Trophoblast cell (in vitro differentiated cells and primary cell): ENCODE measurements at places on chromosomes 2 and 18.

GRCh38 chr2:16179701-16180416 is 239.5 kb downstream of the MYCN start:
- no peak for DNase-seq

DNA sequence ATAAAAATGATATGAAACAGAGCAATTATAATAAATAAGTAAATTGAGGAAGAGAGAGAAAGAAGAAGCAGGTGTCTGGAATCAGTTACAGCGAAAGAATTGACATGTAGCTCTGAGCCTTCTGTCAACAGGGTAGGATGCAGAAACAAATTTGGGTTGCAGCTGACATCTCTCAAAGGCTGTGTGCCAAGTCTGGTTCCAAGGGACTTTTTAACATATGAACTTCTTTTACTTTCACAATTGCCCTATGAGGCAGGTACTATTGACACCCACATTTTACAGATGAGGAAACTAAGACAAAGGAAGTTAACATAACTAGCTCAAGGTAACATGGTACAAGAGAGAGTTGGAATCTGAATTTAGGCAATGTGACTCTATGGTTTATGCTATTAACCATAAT is 260.0 kb downstream of the ASXL3 start:
- DNase-seq: no peak

GRCh38 chr2:136247204-136247950 is 129.4 kb upstream of the CXCR4 start:
- DNase-seq: peak; percentile 27

GRCh38 chr18:27520401-27520800 is 335.3 kb upstream of the CHST9 start:
- no peak for DNase-seq

GRCh38 chr18:50194631-50195532 is at the start of gene MYO5B:
Gene MYO5B (minus strand): TSS chr18:50195147. CDS start chr18:50194793, 354 bp downstream.
- peak; percentile 85 for DNase-seq

- DNase-seq: peak; percentile 36
Observed at GRCh38 chr18:9869715-9870430, 15.9 kb upstream of the TXNDC2 start.

DNA sequence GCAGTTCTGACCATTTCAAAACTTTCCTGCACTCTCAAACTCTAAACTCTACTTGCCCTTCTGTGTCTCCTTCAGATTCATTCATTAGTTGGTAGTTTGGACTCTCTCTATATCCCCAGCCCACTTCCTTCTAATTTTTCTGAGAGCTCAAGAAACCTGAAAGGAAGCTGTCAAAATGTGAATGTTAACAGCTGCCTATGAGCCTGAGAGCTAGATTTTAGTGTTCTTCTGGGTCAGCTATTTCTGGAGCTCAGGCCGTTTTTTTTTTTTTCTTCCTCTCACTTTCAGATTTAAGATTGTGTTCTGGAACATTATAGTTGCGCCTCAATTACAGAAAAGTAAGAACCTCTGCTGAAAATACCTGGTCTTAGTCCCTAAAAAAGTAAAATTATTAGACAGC is 73.1 kb downstream of the RTN4 start:
- DNase-seq: no peak

DNA sequence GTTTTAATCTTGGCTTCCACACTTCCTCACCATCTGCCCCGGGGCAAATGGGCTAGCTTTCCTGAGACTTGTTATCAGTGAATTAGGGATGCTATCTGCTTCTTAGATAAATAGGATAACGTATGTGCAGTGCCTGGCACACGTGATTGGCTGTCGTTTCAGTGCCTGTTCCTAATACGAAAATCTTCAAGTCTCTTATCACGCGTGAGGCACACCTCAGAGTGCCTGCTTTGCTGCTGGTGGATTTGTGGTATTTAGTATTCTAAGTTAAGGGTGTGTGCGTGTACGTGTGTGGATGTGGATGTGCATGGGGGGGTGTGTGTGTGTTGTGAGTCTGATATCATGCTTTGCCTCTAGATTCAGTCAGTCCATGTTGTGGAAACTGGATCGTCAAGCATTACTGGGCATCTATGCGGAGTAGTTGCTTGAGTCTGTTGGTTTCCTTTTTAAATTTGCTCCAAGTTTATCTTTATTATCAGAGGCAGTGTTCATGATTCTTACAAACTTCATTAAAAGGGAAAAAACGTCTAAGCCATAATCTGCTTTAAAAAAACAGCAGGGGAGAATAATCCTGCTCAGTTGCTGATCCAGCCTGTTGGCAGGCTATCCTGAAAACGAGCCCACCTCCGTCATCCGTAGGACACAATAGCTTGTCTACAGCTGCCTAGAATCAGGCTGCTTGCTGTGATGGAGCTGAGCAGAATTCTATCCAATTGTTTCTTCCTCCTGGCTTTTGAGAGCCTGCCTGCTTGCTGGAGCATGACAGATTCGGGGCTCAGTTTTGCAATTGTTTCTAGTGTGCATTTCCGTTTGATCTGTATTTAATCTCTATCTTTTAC is 6.6 kb downstream of the SH3RF3 start:
- DNase-seq: no peak

DNA sequence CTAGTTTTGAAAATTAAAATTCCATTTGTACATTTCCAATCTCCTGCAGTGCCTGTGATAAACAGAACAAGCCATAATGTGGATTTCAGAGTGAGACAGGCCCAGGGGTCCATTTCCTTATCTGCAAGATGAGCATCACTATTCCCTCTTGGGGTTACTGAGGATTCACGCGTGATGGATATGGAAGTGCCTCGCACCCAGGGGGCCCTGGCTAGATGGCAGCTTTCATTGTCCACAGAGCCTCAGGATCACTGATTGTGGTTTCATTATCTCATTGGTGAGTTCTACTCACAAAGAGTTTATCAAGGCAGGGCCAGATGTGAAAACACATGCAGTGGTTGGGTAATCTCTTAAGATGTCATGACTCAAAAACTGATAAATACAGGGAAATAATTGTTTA is 11.6 kb downstream of the CNGA3 start:
- DNase-seq: no peak

DNA sequence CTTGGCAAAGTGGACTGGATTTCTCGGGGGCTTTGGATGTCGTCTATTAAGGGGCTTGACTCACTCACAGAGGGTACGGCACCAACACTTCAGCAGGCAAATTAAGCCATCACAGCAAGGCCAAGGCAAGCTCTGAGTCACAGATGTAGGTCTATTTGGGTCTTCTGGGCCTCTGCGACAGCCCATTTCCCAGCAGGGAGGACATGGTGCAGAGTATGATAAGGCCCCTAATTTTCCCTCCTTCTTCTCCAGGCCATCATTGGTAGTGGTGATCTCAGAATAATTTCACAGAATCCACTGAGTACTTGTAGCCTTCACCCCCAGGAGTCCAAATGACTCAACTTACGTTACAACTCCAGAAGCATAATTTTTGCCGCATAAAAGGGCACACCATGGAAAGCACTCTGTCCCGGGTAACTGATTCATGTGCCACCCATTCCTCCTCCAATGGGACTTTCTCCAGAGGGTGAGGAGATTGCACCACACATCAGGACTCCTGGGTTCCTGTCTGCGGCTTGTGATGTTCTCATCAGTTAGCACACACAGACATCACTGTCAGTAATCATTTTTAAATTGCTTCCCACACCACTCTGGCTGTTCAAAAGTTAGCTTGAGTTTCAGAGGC is 164.9 kb downstream of the TXNL1 start:
- DNase-seq: no peak

DNA sequence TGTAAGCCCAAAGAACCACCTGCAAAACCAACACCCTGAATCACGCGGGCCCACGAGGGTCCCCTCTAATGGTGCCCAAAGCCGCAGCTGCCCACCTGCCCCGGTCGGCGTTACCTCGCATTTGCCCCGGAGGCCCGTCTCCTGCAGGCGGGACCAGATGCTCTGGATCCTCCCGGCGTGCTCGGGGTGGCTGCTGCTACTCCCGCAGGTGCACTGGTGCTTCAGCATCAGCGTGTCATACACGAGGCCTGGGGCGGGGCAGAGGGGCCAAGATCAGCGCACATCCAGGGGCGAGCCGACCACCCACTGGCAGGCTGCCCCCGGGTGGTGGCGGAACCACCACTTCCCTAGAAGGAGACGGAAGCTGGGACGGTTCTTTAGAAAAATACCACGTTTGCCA is 260.1 kb downstream of the TWIST2 start:
- no peak for DNase-seq
